Renal pelvis (tissue), 12 donors: ENCODE measurements at places on chromosomes 11 and 22. TPM values are rescaled to one million over a fixed set of nuclear protein-coding genes. Genes with fewer than 3 reads are reported as not detected.
A peak's percentile ranks its signal among the peaks of the same experiment; 100 is the strongest.

DNA sequence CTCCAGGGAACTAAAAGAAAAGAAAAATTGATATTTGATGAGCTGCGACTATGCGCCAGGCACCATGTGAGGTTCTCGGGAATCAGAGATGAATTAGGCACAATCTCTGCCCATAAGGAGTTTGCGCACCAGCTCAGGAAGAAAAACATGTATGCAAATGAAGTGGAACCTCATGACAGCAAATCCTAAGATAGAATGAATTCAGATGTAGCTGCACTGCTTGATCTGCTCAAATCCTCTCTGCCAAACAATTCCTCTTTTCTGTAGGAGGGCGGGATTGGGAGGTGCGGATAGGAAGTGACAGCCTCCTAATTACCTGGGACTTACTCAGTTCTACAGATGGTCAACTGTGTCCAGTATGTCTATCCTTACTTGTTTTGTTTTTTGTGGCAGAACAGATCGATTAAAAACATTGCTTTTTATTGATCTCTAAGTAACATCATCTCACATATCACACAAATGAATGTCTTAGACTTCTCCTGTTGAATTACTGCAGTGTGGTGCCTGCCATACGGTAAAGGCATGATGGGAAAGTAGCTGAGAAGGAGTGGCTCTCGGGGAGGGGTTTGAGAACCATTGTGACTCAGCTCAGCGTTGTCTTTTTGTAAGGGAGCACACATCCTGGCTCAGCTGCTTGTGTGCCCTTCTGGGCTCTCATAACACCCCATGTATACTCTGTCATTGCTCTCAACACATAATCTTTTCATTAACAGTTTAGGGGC is 13.9 kb downstream of the CRTAM start:
- DNase-seq, result no peak

GRCh38 chr11:5600374-5600851 is 4.0 kb downstream of the TRIM6 start:
- DNase-seq, result peak; percentile 64

DNA sequence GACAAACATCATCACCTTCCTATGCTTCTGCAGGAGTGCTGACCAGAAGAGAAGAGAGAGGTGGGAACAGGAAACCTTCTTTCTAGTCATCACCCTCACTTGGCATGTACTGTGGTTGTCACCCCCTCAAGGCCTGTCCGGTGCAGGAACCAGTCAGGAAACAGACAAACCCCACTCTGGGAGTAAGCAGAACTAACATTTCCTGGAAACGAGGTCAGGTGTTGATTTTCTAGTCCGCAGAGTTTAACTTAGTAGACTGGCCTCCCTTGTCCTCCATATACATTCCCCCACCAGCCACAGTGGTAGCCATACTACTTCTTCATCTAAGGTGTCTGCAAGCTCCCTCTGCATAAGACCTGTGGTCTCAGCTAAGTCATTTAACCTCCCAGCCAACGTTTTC is 80.7 kb upstream of the NCAM1 start:
- no peak for DNase-seq

DNA sequence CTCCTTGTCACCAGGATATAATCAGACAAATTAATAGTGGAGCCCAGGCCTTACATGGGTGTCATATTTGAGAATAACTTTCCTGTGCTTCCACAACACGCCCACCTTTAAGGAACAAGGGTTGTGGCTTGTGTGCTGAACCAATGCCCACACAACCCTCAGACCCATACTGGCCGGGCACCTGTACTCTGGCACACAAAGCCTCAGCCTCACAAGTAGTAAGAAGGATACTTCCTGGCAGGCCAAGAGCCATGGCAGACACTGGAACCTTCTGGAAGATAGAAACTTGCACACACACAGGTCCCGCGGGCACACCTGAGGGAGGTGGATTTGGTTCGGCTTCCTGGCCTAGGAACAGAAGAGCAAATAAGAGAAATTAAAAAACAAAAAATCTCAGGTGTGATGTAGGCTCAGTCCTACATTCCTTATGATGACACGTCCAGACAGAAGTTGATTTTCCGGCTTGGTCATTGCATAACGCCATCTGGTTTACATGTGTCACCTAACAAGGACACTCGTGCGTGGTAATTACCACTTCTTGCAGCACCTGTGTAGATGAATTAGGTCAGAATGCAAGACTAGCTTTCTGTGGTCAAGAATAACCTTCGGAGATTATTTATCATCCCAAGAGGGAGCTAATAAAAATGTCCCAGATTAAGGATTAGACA is 5.8 kb upstream of the BRD1 start:
- DNase-seq, result no peak

Gene SLC6A5
- 0.11 TPM for polyA plus RNA-seq
